KBM-7 (cell line): ENCODE measurements at places on chromosomes 2 and 18.

DNA sequence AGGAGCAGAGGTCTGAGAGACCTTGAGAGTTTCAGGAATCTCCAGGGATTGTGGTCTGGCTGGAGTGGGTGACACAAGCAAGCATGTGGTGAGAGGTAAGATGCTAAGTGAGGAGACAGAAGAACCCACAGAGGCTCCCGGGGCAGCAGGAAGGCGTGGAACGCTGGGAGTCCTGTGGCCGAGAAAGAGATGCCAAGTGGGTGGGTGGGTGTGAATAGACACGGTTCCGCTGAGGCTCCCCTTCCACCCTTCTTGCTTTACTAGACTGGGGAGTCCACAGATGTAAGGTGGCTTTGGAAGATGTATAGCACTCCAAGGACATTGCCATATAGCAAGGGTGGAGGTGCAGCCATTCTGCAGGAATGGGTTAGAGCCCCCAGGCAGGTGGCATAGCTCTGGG, 4.2 kb downstream of the TEX51 start:
- DNase-seq, result no peak

GRCh38 chr2:31317396-31317795, 83.4 kb downstream of the EHD3 start:
- DNase-seq, result no peak

GRCh38 chr2:46381263-46381849, 84.1 kb downstream of the EPAS1 start:
- no peak for DNase-seq

DNA sequence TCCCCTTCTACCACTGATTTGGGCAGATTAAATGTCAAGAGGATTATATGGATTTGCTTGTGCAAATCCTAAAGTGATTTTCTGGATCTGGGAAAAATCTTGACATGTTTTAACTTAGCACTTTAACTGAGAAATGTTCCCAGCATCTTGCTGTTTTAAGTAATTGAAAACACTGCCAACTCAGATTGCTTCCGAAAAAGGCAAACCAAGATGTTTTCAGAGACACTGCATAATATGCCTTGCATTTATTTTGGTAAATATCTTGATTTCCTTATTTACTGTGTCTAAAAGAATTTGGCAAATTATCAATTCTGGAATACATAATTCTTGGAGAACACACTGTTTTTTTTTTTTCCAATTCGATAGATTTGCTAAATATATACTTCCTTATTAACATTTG, 385.0 kb upstream of the FAM98A start:
- DNase-seq, result no peak

- no peak for DNase-seq
These were observed 18.3 kb upstream of the CHCHD5 start for GRCh38 chr2:112566104-112566503.

- DNase-seq, result peak; percentile 71
These were observed 32.9 kb downstream of the MBP start for GRCh38 chr18:77099485-77100370.

GRCh38 chr18:63850636-63851035, 36.9 kb upstream of the SERPINB2 start:
- DNase-seq, result no peak

DNA sequence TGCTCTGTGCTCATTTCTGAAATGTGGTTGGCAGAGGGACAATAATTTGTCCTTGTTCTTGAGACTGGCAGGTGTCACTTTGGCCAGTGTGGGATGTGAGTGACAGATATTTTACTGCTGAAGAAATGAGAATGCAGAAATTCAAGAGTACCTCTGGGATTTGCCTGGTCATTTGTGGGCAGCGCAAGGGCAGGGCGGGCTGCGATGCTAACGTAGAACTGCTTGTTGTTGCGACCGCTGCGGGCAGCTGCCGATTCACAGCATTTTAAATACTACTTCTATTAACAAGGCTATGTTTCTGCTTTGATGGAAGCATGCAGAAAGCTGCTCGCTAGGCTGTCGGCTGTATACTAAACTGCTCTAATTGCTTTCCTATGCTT, 268.6 kb downstream of the FIGN start:
- no peak for DNase-seq

- no peak for DNase-seq
These were observed 467.7 kb downstream of the THSD7B start for GRCh38 chr2:137233091-137233490.

DNA sequence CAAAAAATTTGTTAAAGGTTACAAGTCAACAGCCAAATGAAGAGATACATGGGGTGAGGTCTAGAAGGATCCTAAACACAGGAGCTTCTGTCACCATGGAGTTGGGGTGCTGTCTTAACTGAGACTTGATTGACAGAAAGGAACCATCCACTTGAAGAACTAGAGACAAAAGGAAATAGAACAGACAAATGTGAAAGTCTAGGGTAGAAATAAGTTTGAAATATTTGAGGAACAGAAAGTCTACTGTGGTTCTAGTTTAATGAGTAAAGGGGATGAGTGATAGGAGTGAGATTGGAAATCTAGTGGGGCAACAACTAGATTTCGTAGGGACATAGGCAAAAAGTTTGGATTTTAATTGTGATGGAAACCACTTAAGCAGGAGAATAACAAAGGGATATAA, 18.7 kb downstream of the RBBP8 start:
- DNase-seq, result no peak

DNA sequence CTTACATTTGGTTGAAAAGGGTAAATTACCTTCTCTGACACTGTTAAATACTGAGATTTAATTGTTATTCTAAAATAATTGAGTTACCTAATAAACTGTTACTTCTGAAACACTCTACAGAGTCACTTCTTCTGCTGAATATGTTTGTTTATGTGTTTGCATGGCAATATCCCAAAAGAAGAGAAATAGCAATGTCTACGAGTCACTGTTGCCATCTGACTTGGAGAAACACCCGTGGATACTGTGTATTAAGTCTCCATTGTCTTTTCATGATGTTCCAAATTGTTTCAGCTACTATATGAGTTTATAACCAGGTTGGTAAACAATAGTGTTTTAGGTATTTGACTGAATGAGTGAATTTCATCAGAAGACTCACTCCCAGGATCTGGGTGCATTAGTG, 754.2 kb upstream of the ID2 start:
- DNase-seq, result no peak

GRCh38 chr2:96267159-96267971, 1.3 kb downstream of the CIAO1 start:
- peak; percentile 60 for DNase-seq

DNA sequence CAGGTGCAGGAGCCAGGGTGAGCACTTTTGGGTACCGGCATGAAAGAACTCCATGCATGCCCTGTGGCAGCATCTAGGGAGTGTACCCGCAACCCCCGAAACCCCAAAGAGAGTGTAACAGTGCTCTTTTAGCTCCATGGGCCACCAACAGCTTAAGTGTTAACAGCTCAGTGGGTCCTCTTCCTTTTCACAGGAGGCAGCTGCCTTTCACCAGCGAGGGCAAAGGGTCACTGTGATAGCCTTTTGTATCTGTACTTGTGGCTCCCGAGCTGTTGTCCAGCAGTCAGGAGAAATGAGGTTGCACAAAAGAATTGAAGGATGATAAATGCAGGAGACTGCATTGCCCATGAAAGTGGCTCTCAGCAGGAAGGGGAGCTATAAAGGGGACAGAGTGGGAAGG, 1166.3 kb upstream of the ACVR2A start:
- no peak for DNase-seq

GRCh38 chr2:139142252-139142880, 362.2 kb upstream of the NXPH2 start:
- DNase-seq, result peak; percentile 16

DNA sequence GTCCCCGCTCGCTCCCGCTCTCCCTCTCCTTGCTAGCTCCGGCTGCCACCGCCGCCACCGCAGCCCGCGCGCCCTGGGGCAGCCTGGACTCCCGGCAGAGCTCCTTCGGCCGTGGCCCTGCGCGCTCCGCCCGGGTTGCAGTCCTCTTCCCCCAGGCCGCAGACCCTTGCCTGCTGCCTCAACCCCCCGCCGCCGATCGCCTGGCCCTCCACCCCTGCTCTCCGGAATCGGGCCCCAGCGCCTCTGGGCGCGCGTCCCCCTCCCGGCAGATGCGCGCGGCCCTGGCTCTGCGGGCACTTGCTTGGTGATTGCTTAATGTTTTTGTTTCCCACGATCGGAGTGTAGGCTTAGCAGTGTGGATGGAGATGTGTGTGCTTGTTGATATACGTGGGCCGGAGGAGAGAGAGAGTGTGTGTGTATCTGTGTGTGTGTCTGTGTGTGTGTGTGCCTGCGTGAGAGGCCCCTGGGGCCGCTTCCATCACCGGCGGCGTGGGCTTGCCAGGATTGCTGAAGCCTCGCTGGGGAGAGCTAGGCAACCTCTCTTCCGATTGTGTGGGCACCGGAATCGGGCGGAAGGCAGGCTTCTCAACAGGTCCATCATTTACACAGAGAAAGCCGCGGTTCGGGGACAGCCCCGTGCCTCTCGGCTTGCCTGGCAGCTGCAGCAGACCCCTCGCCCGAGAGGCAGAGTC, 877 bp downstream of the INHBB start:
- peak; percentile 20 for DNase-seq

DNA sequence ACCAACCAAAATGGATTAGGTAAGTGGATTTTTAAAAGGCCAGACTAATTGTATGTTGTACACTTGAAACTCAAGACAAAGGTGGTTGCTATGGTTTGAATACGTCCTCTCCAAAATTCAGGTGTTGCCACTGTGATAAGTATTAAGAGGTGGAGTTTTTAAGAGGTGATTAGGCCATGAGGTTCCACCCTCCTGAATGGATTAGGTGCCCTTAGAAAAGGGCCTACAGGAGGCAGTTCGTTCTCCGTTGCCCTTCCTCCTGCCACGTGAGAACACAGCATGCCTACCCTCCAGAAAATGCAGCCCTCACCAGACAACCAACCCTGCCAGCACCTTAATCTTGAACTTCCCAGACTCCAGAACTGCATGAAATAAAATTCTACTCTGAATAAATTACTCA, 51.2 kb downstream of the CHMP3 start:
- DNase-seq, result no peak

DNA sequence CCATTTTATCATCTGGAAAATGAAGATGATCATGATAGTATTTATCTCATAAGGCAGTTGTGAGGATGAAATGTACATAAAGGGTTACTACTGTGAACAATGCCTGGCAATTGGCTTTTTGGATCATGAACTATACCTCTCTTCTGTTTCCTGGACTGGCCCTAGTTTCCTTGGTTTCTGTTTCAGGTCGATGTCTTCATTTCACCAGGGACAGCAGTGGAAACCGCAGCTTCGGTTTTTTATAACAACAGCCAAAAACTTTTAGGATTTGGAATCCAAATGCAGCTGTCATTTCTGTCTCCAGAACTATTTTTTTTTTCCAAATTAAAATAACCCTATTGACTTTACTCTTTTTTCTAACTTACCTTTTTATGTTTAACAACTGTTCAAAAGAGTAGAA, 425.1 kb downstream of the RND3 start:
- DNase-seq, result no peak

- DNase-seq, result no peak
These were observed 1393.8 kb downstream of the LRP1B start for GRCh38 chr2:140737006-140737405.
